ENCODE measurements at places on chromosomes 16 and 17.

DNA sequence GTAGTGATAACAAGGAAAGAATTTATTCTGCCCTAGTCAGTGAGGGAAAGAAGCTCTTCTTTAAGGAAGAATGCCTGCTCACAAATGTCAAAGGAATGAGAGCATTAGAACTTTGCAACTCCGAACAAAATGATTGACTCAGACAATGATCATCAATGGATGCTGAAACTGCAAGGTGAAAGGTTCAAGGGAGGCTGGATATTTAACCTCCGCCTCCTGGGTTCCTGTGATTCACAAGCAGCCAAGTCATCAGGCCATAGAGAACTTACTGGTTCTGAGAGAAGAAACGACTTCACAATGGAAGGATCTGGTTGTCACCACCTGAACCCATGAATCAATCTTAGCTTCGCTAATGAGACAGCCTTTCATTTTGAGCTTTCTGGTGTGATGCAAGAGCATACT lies 16.0 kb upstream of the SCNN1B start:
- DNase-seq, result no peak

DNA sequence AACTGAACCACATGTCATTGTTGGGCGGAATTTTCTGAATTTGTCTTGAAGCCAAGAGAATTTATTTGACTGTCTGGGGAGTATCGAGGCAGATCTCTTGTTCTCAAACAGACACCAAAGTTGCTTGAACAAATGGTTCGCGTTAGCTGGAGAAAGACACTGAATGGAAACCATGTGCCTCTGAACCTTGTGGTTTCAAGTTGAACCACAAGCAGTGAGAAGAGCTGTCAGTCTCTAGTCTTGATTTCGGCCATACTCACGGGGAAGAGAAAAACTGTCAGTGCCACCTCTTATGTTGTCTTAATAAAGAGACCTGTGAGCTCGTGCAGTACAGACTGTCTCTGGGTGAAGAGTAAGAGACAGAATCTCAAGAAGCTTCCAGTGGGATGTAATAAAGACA lies 886.5 kb upstream of the SOX9 start:
- no peak for DNase-seq

- no peak for DNase-seq
These were observed 10.3 kb downstream of the PHB1 start for GRCh38 chr17:49404361-49404760.

- no peak for DNase-seq
These were observed 4.8 kb downstream of the CD2BP2 start for GRCh38 chr16:30350134-30350871.

DNA sequence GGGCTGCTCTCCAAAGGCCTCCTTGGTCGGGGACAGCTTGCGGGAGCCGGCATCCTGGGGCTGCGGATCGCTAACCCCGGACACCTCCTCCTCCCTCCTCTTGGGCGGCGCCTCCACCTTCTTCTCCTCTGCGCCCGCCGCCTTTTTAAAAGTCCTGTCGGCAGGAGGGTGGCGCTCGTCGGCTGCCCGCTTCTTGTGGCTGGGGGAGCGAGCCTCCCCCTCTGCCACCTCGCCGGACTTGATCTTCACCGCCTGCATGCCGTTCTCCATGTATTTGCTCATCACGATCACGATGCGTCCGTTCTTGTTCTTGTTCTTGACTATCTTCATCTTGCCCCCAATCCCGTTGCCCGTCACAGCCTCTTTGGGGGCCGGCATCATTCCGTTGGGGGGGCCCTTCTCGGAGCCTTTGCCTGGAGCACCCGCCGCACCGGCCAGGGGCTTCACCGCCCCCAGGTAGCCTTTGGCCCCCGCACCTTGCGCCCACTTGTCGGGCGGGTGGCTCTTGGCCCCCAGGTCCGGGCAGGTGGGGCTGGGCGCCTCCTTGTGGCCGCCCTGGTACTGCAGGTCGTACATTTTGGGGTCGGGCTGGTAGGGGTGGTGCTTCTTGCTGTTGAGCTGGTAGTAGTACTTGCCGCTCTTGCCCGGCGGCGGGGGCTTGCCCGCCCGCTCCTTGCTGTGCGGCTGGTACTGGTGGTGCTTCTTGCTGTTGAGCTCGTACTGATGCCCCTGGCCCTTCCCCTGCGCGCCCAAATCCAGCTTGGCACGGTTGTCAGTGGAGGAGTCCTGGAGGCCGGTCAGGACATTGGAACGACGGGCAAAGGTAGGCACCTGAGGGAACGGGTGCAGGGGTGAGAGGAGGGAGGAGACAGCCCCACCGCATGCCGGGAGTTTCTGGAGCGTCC lies 4.4 kb downstream of the CBX4 start:
- no peak for DNase-seq

- DNase-seq, result no peak
These were observed 381 bp downstream of the CTNS start for GRCh38 chr17:3636908-3637373.

- DNase-seq, result no peak
These were observed 6.1 kb downstream of the DNAI2 start for GRCh38 chr17:74280093-74280513.
